ENCODE measurements at places on chromosomes 3 and 15.

- no peak for DNase-seq
Measured at GRCh38 chr3:66403323-66403990, 97.4 kb downstream of the LRIG1 start.

DNA sequence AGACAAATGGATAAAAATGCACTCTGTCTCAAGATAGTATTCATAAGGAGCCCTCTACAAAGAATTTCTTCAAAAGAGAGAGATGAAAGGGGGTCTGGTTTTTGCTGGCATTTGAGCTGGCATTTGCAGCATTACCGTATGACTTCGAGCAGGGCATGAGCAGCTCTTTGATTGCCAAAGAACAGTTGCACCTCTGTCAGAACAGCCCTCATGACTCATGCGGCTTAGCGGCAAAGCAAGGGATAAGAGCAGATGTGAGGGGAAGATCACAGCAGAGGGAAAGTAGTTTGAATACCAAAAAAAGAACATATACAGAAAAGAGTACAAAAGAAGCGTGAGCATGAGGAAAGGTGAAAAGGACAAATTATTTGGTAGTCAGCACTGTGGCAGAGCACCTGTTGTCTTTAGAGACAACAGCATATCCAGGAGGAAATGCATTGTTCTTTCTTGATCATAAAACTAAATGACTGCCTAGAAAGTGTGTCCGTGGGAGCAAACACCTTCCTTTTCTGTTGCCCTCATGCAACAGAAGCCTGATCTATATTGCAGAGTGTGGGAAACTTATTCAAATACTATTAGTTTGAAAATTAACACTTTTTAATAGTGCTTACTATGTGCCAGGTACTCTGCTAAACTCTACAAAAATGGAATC lies 80.5 kb upstream of the SLC24A5 start:
- no peak for DNase-seq

GRCh38 chr3:71825551-71826283 lies 40.8 kb upstream of the PROK2 start:
- DNase-seq, result no peak

DNA sequence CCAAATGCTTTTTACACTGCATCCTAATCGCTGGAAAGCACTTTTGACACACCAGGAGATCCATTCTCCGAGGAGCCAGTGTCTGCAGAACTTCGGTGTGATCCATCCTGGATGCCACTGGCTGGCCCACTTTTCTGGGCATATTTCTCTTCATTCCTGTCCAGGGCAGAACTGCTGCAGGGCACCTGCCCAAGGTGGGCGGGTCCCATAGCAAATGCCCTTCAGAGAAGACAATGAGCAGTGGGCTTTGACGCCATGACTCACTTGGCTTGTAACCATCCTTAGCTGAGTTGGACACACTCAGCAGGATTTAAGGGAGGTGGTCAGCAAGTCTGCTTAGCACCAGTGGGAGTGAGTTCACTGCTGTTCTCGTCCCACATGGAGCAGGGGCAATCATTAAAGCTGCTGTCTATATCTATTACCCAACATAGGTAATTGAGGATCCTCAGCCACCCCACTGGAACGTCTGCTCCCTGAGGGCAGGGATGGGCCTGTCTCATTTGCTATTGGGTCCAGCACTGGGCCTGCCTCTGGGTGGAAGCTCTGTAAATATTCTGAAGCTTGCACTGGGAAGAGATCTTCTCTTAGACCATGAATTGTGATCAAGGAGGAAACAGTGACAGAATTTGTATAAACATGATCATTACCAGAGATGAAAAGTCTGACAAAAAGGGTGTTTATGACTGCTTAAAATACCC lies 112.7 kb upstream of the IQSEC1 start:
- no peak for DNase-seq

- no peak for DNase-seq
Measured at GRCh38 chr3:45441584-45442310, 53.4 kb downstream of the LARS2 start.

DNA sequence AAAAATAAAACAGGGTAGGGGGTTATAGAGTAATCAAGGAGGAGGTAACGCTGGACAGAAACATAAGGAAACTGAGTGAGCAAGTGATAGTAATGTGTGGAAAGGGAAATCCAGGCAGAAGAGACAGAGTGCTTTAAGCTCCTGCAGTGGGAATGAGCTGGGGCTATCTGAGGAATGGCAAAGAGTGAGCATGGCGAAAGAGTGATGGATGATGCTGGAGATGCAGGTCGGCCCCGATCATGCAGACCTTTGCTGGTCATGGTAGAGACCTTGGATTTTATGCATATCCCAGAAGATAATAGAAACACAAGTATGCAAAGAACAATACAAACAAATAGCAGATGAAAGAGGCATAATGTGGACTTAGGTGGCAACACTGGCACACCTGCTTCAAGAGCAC lies 26.0 kb upstream of the ACAP2 start:
- no peak for DNase-seq

- DNase-seq, result no peak
Measured at GRCh38 chr3:130741946-130742610, 4.6 kb downstream of the PIK3R4 start.

DNA sequence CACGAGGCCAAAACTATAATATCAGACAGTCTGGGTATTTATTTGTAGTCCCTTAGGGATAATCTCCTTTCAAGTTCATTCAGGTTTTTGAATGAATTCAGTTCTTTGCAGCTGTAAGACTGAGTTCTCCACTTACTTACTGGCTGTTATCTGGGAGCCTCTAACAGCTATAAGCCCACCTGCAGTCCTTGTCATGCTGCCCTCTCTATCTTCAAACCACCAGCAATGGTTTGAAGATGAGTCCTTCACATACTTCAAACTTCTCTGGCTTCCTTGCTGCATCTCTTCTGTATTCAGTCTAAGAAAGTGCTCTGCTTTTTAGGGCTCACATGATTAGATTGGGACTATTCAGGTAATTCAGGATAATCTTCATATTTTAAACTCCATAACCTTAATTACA lies 154.5 kb upstream of the STT3B start:
- no peak for DNase-seq

Data from neural crest cell (in vitro differentiated cells).